ENCODE measurements at places on chromosomes 2 and 18.

DNA sequence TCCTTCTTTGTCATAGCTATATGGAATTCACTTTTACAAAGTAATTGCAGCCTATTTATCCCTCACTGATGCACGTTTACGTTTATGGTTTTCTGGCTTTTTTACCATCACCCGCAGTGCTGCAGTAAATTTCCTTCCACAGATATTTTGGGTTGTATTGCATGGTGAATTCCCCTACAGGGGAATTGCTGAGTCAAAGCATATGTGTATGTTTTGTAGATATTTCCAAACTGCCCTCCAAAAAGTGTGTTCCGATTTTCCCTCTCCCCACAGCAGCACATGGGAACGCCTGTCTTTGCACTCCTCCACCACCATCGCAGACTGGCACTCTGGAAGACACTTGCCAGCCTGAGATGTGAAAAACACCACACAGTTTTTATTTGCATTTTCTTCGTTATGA lies 80.6 kb upstream of the UXS1 start:
- DNase-seq: no peak

- DNase-seq: no peak
These were observed 249.4 kb downstream of the MEIS1 start for GRCh38 chr2:66684289-66684688.

- no peak for DNase-seq
These were observed 5.8 kb upstream of the TLK1 start for GRCh38 chr2:171166328-171166983.

DNA sequence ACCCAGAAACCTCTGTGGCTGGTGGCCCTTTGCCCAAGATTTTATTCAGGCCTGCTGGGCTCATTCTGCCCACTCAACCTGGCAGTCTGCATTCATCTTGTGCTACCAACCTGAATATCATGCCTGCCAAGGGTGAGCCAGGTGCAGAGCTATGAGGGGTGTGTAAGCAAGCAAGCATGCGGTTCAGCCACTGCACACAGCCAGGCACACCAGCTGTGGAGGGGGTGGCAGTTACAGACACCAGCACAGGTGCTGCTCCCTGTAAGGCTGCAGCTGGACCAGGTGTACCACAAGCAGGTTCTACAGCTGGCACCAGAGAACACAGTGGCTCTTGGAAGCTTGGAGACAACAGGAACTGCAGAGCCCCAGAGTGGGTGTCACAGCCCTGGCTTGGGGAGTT lies 633.2 kb downstream of the FBXO15 start:
- no peak for DNase-seq

- no peak for DNase-seq
These were observed 145.4 kb upstream of the TWIST2 start for GRCh38 chr2:238702276-238703052.

DNA sequence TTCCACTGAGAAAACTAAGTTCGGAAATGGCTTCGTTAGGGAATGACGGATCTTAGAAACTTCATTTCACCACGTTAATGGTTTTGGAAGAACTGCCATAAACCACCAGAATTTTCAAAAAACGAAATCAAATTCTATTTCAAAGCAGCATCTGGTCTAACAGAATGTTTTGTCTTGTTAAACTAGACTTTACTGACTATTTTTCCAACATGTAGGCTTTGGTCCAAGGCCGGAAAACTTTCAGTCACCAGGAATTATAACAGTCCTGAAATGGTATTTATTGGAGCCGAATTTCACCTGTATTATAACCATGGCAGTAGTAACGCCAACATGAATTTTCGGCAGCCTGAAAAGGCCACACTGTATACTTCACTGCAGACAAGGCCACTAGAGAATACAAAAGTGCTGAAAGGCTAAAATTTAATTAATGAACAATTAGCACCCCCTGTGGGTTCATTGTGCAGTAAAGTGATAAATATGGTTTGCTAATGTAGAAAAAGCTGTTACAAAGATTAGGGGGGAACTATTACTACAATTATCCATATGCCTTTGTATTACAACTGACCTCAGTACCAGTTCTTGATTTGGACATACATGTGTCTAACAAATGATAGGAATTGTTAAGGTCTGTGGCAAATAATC lies 116.4 kb downstream of the ZNF521 start:
- no peak for DNase-seq

GRCh38 chr2:105426626-105427292 lies 27.9 kb upstream of the FHL2 start:
- DNase-seq: no peak

- no peak for DNase-seq
These were observed 607 bp downstream of the LAMA3 start for GRCh38 chr18:23689616-23690504.

DNA sequence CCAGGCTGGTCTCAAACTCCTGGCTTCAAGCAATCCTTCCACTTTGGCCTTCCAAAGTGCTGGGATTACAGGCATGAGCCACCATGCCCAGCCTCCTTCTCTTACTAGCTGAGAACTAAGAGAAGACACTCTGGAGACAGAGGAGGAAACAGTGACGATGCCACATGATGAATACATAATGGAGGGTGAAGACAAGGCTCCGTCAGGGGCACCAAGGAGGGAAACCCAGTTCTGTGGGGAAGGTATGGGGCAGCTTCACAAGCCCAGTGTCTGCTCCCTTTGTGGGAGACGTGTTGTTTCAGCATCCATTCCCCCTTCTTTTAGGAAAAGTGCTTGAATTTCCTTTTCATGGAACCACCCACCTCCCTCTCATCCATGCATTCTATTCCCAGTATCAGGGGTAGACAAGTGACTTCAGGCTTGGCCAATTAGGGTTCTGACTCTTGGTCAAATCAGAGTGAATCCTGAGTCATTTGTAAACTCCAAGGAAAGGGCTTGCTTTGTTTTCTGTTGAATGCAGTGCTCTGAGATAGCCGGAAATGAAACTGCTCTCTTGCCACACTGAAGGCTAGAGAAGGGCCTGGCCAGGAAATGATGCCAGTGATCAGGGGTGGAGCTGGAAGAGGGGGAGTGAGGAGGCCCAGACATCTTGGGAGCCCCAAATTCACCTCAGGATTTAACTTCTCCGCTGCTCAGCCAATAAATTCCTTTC lies 23.7 kb downstream of the TMEM127 start:
- peak; percentile 18 for DNase-seq

DNA sequence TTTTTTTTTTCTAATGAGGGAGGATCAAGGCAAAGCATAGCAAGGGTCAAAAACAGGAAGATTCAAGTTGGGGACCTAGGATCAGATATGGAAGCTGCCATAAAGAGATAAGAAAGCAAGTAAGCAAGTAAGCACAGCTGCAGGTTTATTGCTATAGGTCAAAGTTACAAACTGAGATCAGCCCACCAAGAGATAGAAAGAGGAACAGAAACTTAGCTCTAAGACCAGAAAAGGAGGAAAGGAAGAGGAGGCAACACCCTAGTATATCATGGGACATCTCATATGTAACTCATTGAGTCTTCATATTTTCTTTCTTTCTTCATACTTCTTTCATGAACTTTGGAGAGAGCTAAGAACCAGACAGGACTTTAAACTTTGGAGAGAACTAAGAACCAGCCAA lies 295.9 kb upstream of the CRIM1 start:
- DNase-seq: no peak

- DNase-seq: no peak
These were observed 331.0 kb downstream of the METTL4 start for GRCh38 chr18:2240311-2240705.

DNA sequence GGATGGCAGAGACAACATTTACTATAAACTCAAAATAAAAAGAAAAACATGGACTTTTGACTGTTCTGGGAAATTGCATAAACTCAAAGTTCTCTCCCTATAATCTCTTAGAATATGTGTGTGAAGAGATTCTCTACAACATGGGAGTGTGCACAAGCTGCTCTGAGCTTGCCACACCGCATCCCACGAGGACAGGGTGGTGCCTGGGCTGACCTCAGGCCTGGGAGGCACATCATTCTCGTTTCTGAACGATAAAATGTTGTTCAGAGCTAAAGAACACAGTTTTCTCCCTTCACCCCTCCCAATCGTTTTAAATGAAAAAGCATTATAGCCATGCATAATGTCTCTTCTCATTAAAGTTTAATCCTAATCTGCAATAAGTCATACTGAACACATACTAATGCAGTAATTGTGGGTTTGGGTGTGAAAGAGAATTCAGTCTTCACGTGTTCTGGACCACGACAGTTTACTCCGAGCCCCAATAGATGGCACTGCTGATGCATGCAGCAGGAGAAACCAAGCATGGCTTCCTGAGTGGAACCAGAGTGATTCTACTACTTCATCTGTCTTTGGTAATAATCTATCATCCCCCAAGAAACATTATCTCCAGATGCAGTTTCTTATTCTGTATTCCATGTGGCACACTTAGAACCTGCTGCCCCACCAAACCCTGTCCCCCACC lies 46.9 kb upstream of the LAMA1 start:
- no peak for DNase-seq

DNA sequence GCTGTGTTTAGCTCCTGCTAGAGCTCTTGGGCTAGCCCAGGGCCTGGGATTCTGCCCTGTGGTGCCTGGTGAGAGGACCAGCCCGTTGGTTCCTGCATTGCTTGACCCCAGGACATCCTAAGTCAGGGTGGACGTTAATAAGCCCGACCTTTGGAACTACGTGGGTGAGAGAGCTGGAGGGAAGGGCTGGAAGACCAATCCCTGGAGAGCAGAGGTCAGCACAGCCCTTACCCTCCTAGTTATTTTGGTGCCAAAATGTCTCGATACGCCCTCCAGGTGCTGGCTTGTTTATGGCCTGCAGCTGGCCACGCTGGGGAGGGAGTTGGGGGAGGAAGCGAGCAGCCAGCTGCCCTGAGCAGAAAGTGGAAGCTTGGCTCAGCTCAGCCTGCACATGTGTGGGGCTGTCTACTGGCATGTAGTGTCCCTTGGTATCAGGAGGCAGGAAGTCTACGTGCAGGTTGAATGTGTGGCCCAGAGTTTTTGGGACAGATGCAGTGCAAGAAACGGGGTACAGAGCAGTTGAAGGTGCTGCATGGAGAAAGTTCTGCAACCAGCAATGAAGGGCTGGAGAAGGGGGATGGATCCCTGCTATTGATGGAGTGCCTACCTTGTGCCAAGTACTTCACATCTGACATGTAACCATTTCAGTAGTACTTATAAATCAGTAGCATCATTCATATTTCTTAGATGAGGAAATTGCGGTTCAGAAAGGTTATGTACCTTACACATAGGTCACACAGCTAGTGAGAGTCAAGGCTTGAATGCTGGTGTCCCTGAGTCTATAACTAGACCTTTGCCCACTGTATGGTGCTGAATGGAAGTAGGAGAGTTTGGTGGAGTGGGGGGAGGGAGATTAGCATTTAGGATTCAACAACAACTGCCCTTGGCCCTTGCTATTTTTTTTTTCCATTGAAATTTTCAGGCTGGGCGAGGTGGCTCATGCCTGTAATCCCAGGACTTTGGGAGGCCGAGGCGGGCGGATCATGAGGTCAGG lies 5.0 kb upstream of the DGKD start:
- DNase-seq: no peak

- no peak for DNase-seq
These were observed 169.5 kb upstream of the MAP3K20 start for GRCh38 chr2:172905937-172906811.

GRCh38 chr2:73896362-73897239 lies 3.8 kb downstream of the ACTG2 start:
- DNase-seq: no peak

- no peak for DNase-seq
These were observed 60.0 kb downstream of the TMEM131 start for GRCh38 chr2:97935719-97936161.

- DNase-seq: no peak
These were observed 83.7 kb downstream of the TTC32 start for GRCh38 chr2:19818039-19818438.

- no peak for DNase-seq
These were observed 361.6 kb upstream of the TFPI start for GRCh38 chr2:187915810-187916209.

DNA sequence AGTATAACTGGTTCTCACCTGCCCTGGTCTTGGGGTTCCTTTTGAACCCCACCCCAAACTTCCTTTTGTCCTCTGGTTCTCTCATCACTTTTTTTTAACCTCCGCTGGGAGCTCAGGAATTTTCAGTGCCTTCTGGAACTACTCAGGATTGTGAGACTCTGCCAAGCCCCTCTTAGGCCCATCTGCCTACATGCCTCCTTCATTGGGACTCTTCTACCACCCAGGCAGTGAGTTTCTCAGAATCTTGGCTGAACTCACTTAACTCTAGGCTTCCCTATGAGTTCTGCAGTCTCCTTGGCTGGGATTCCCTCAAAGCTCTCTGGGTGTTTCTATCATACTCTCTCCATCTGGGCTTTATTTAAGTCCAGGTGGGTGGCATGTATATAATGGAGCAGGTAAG lies 86.3 kb downstream of the MDH1 start:
- no peak for DNase-seq

- no peak for DNase-seq
These were observed 62.6 kb upstream of the HS6ST1 start for GRCh38 chr2:128380961-128381938.

DNA sequence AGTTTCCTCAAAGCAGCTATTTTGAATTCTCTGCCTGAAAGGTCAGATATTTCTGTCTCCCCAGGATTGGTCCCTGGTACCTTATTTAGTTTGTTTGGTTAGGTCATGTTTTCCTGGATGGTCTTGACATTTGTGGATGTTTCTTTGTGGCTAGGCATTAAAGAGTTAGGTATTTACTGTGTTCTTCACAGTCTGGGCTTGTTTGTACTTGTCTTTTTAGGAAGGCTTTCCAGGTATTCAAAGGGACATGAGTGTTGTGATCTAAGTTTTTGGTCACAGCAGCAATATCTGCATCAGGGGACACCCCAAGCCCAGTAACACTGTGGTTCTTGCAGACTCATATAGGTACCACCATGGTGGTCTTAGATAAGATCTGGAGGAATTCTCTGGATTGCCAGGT lies 11.8 kb downstream of the MYO3B start:
- DNase-seq: no peak

- no peak for DNase-seq
These were observed 44.0 kb downstream of the ARHGEF33 start for GRCh38 chr2:38933653-38934052.

GRCh38 chr2:169653636-169654035 lies 40.6 kb downstream of the CFAP210 start:
- no peak for DNase-seq

DNA sequence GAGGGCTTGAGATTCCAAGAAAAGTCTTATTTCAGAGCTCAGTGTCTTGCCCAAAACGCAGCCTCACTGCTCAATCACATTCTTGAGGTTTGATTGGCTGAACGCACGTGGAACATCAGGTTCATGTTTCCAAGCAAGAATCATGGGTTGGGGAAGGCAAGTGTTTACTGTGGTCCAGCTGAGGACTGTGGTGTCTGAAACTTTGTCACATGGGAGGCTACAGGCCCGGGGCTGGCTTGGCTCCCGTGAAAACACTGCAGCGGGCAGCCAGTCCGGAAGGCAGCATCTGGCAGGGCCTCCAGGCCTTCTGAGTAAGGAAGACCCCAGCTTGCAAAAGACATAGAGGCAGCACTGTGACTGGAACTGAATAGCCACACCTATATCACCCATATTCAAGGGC lies 84.7 kb downstream of the POLR1A start:
- DNase-seq: no peak

- no peak for DNase-seq
These were observed 6.7 kb upstream of the ATG16L1 start for GRCh38 chr2:233244818-233245217.

Data from activated CD4-positive, alpha-beta T cell treated with anti-CD3 and anti-CD28 coated beads for 1 hour (primary cell).